ENCODE measurements at places on chromosomes 4 and X.

GRCh38 chr4:40240040-40240653, 43.3 kb downstream of the RHOH start:
- DNase-seq, result no peak

- DNase-seq, result no peak
Observed at GRCh38 chr4:150828159-150828558, 186.9 kb downstream of the LRBA start.

- DNase-seq, result no peak
Observed at GRCh38 chr4:172308078-172308477, 494.9 kb downstream of the GALNTL6 start.

DNA sequence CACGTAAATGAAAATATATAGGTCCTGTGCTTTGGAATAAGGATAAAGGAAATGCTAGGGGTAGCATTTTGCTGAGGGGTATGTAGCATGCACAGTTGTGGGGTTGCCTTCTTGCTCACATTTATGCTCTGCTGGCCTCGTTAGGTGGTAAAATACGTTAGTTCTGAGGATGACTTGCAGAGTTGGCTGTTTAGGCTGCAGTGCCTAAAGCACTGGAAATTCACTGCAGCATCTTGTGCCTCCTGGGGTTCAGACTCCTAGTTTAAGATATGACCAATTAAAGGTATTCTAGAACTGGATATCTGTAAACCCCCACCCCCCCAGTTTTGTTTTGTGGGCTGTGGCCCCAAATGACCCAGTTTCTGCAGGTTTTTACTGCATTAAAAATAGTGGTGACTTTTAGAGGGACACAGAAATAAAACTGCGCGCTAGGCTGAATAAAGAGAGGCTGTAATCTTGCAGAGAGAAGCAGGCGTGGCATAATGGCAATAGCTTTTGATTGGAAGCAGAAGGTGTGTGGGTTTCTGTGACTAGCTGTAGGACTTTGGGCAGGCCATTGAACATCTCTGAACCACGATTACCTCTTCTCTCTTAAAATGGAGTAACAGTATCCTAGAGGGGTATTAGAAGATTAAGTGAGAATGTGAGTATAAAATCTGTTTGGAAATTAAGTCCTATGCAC, 79.3 kb downstream of the REPS2 start:
- no peak for DNase-seq

DNA sequence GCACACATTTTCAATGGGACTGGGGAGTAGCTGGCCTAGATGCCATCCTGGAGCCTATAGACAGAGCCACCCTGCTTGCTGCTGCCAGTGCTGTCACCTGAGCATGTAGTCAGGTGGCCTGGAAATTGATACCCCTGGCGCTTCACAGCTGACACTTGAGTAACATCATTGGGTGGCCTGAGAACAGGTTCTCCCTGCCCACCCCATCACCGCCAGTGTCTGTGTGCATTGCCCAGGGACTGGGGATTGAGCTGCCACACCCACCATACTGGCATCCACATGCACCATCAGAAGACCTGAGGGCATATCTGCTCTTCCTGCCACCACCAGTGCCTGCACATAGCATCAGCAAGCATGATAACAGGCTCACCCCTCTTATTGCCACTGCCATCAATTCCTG, 1142.9 kb upstream of the PABPC4L start:
- no peak for DNase-seq

- no peak for DNase-seq
Observed at GRCh38 chr4:7917669-7918068, 22.0 kb downstream of the AFAP1 start.

GRCh38 chrX:133983256-133983973, 2.0 kb downstream of the GPC3 start:
- DNase-seq, result no peak
